Esophagus muscularis mucosa (tissue), 4 donors: ENCODE measurements at places on chromosomes 4 and X. TPM values are rescaled to one million over a fixed set of nuclear protein-coding genes. Genes with fewer than 3 reads are reported as not detected.

GRCh38 chr4:78907638-78908037 is 31.6 kb downstream of the PAQR3 start:
- no peak for DNase-seq

DNA sequence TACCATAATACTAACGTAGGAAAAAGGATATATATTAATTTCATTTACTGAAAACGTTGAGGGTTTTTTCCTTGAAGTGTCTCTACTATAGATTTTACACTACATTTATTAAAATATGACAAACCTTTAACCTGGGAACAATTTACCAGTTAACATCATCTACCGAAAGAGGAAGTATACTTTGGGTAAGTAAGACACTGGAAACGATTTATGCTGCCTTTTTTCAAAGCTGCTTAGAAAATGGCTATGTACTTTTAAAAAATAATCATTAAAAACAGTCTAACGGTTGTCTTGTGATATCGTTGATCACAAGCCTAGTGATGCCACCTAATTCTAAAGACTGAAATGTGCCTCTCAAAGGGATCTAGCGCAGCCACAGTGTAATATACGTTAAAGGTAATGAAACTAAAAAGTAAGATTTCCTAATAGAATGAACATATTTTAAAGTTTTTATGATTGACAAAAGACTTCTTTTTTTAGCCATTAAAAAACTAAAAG is 50.4 kb downstream of the STX18 start:
- DNase-seq, result no peak

DNA sequence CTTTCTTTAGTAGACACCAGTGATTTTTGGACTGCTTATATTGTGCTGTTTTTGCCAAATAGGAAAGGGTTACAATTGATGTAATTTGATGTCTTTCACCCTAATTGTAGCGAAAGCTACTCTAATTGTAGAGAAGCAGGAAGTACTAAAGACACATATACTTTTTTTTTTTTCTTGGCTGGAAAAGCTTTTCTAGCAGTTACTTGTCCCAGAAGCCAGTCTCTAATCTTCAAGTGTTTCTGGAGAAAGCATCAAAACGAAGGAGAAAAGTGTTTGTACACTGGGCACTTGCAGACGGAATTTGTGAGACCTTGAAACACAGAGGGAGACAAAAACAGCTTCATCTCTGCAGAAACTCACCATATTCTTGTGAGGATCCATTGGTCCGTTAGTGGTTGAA is 616.5 kb upstream of the LCORL start:
- DNase-seq, result no peak

DNA sequence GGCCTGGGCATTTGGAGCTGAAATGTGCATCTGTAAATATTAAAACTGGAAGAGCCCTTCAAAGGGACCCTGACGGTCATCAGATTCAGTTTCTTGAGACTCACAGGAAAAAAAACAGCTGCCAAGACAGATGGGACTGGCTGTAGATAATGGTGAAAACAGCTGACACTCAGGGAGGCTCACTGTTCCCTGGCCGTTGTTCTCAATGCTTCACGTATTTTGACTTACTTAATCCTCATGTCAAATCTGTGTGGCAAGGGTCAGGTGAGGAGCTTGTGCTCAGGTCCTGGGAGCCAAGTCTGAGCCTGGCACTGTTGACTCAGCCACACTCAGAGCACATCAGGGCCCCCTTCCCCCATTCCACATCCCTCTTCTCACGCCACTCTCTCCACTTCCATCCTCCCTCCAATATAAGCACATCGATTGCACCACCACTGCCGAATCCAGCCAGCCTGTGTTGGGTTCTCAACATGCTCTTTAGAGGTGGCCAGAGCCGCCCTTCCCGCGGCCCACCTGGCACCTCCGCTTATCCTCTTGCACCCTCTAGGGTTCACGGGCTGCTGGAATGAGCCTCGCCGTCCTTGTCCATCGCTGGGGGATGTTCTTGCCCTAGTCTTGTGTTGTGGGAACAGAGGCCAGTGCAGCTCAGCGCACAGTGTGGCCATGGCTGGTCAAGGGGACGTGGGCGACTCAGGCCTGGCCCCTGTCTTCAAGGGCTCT is 40.1 kb downstream of the EVC start:
- DNase-seq, result no peak

DNA sequence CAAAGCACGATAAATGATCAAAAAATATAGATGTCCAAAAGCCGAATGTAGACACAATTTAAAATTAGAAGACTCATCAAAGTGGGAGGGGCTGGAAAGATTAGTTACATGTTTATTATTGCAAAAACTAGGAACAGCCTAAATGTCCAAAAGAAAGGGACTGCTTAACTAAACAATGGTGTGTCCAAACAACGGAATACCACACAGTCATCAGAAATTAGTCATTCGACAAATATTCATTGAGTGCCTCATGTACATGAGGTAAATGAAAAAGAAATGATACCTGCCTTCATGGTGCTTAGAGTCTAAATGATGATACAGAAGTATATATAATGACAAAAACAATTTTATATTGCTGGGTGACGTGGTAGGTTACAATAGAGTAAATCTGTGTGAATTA is 139.7 kb downstream of the MAML3 start:
- no peak for DNase-seq

GRCh38 chrX:155949098-155949497 is 48.4 kb upstream of the IL9R start:
- DNase-seq, result no peak

GRCh38 chrX:52363247-52363883 is 5.5 kb upstream of the XAGE2 start:
- no peak for DNase-seq

GRCh38 chr4:161005746-161006145 is 1158.1 kb downstream of the FSTL5 start:
- no peak for DNase-seq

GRCh38 chr4:57077550-57078343 is 32.4 kb downstream of the IGFBP7 start:
- no peak for DNase-seq

GRCh38 chr4:129176864-129177263 is 80.9 kb downstream of the C4orf33 start:
- DNase-seq, result no peak

DNA sequence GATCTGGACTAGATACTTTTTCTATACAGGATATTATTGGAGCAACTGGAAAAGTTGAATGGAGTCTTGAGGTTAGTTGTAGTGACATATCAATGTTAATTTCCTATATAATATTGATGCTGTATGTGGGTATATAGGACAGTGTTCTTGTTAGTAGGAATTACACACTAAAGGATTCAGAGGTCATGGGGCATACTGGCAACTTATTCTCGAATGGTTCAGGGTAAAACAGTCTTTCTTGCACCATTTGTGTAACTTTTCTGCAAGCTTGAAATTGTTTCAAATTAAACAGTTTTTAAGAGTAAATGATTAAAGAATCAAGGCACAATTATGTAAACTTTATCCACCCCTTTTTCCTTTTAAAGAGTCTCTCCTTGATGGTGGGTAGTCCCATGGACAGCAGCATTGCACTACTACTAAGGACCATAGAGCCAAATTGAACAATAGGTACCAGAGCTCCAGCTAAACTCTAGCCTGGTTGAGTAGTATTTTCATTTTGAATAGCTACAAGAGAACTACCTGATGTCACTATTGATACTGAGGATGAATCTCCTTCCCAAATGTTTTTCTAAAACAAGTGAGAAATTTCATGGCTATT is 70.1 kb downstream of the DMP1 start:
- DNase-seq, result no peak

- DNase-seq, result no peak
Observed at GRCh38 chr4:69888336-69888735, 28.4 kb upstream of the SULT1E1 start.

DNA sequence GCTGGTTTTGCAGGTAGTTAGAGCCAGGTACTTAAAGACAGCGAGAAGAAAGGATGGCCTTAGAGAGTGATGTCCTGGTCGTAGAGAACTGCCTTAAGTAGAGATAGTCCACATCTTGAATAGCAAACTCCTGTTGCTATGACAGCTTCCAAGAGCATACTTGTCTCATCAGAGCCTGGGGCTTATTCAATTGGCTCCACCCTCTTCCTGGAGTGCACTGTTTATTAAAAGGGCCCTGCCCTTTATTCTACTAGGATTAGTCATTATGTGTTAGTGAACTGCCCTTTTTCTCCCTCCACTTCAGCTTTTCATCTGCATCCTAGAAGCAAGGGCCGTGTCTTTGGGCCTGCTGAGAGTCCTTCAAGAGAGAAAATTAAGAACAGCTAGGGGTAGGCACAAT is 94.5 kb upstream of the EOLA2 start:
- DNase-seq, result no peak

The HDAC6 gene
- 64.0 TPM for total RNA-seq

The IL21 gene
- not detected for total RNA-seq

- no peak for DNase-seq
Observed at GRCh38 chrX:68708503-68709290, 61.2 kb downstream of the STARD8 start.

DNA sequence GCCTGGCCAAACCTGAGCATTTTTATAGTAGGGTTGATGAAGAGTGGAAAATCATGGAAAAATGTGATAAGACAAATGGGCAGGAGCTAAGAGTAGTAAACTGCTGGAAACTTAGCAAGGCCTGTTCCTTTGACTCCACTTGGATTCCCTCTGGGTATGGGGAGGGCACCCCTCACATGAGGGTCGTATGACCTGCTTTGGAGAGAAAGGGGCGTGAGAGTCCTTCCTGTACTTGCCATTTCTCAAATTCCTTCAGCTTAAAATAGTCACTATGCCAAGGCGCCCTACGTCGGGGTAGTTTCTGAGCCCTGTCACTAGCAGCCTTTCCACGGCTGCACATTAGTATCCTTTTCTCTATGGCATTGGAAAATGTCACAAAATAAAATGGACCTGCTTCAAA is 49.1 kb downstream of the GPRIN3 start:
- no peak for DNase-seq

The OSTC gene
- total RNA-seq, result 37.9 TPM

GRCh38 chrX:12975991-12976558 is 1.2 kb downstream of the TMSB4X start:
- no peak for DNase-seq

GRCh38 chrX:48720577-48721250 is 24.2 kb downstream of the SUV39H1 start:
- DNase-seq, result no peak

The MED12 gene
- 34.2 TPM for total RNA-seq

DNA sequence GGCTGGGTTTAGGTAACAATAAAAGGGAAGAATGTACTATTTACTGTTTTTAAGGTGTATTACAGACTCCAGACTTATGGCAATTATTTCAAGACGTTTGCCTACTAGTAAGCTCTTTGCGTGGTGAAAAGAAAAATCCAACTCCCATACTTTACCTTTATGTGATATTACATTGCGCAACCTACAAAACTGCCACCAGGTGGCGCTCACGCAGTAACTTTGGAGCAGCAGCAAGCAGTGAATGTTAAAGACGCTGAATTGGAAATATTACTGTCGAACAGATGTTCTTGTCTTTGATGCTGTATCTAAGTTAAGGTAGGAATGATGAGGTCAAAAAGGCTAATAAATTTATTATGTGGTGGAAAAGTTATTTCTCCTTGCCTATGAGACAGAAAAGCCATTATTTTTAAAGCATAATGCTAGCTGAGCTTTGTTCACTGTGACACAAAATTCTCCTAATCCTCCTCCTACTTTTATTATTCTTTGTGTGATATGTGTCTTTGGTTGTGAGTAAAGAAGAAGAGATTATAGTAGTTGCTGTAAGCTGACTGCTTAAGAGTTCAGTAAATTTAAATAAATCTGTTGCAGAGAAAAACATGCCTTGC is 1099.8 kb upstream of the TENM3 start:
- peak; percentile 92 for DNase-seq

GRCh38 chr4:6334203-6334887 is 64.7 kb downstream of the WFS1 start:
- no peak for DNase-seq

GRCh38 chr4:82865592-82865991 is 25.4 kb downstream of the SEC31A start:
- DNase-seq, result no peak

GRCh38 chrX:13309631-13310030 is 10.2 kb downstream of the ATXN3L start:
- DNase-seq, result no peak

The GAGE12E gene
- not detected for total RNA-seq

The ITM2A gene
- total RNA-seq, result 19.1 TPM

The GSX2 gene
- not detected for total RNA-seq

DNA sequence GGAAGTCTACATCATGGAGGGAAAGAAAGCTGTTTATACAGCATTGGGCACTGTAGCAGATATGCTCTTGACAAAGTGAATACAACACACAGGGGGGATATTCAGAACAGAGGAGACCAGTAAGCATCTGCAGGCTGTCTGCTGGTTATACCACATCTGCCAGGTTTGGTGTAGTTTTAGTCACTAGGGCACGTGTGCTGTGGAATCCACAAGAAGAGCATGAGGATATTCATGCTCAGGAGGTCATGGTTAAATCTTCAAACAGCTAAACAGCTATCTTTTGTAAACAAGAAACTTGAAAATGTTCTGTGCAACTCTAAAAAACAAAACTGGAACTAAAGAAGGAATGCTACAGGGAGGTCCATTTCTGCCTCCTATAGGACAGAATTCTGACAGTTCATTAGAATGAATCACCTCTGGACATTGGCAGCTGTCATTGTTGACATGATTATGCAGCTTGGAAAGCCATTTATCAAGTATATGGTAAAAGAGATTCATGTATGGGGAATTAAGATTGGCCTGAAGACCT is 175.8 kb downstream of the RCHY1 start:
- no peak for DNase-seq

DNA sequence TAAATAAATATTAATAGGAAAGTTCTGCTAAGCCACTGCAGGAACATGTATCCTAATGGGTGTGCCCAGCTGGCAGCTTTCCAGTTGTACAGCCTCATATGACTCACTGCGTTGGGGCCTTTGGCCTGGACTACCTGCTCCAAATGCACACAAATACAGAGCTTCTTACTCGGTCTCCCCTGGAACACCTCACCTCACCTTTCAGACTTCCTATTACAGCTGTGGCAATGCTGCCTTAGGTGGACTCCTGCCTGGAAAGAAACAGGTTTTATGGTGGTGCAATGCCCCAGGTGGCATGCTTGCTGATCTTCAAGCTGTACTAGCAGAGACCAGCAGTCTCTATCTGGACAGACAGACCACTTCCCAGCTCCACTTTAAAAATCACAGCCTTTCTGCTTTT is 85.7 kb upstream of the EXOC1L start:
- no peak for DNase-seq

GRCh38 chr4:107380190-107380589 is 339.8 kb downstream of the PAPSS1 start:
- DNase-seq, result no peak

The EXOC1L gene
- total RNA-seq, result not detected

- no peak for DNase-seq
Observed at GRCh38 chr4:1523907-1524636, 117.8 kb upstream of the NKX1-1 start.

The LDOC1 gene
- total RNA-seq, result 5.9 TPM

DNA sequence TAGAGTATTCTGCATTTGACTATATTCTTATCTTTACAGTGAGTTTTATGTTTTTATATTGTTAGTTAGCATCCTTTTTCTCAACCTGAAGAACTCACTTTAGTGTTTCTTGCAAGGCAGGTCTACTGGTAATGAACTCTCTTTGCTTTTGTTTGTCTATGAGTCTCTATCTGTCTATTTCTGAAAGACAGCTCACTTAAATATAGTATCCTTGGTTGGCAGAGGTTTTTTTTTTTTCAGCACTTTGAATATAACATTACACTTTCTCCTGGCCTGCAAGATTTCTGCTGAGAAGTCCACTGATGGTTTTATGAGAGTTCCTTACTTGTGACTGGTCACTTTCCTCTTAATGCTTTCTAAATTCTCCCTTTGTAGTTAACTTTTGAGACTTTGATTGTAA is 32.8 kb upstream of the C4orf54 start:
- no peak for DNase-seq

- no peak for DNase-seq
Observed at GRCh38 chr4:18937080-18937479, 915.5 kb upstream of the LCORL start.

The ASB12 gene
- total RNA-seq, result not detected
